ENCODE measurements at places on chromosomes 6 and 20.

DNA sequence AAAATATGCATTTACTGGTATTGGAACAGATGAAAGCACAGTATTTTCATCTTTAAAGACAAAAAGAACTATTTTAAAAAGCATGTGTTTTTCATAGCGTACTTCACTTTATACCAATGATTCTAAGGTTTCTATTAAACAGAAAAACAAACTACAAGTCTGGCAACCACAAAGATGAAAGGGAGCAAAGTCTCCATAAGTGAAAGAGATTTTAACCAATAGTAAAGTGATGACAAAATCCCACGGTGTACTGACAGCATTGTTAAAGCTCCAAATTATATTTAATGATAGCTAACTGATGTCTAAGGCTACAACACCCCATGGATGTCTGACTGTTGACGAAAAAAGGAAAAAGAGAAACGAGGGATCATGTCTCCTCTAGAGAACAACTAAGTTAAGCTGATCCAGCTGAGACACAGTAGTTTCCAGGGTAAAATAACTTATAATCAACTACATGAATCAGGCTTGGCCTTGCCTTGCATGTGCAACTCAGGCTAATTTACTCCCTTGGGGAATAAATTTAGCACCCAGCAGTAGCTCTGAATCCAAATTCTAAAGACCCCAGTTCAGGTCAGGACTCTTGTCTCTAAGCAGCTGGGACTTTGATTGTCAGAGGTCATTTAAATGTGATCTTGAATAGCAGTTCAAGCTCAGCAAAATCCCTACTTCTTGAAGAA lies 56.0 kb upstream of the TAB2 start:
- no peak for DNase-seq
- peaks cover 24% of the 10 kb centered on the region for H3K27me3 ChIP-seq
- H3K27ac ChIP-seq, result no peak overlapping the region
- no peak overlapping the region for H3K4me3 ChIP-seq

DNA sequence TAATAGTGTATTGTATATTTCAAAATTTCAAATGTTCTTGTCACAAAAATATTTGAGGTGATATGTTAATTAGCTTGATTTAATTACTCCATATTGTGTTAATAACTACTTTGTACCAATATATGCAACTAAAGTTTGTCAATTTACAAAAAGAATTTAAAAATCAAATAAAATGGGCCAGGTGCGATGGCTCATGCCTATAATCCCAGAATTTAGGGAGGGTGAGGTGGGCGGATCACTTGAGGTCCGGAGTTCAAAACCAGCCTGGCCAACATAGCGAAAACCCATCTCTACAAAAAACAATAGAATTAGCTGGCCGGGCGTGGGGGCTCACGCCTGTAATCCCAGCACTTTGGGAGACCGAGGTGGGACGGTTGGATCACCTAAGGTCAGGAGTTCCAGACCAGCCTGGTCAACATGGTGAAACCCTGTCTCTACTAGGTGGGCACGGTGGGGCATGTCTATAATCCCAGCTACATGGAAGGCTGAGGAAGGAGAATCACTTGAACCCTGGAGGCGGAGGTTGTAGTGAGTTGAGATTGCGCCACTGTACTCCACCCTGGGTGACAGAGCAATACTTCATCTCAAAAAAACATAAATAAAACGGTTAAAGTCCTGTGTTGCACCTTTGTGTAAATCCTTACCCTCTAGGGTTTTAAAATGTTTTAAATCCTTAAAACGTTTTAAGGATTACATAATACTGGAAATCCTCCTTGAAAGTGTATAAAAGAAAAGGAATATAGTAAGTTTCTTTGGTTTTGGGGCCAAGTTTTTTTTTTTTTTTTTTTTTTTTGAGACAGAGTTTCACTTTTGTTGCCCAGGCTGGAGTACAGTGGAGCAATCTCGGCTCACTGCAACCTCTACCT lies 4.0 kb downstream of the HSPA1B start:
- no peak for DNase-seq
- no peak overlapping the region for H3K27ac ChIP-seq
- H3K4me3 ChIP-seq, result no peak overlapping the region
- peaks cover 7% of the 10 kb centered on the region for H3K36me3 ChIP-seq
- peaks cover 23% of the 10 kb centered on the region for H3K4me1 ChIP-seq

- DNase-seq, result no peak
- H3K36me3 ChIP-seq, result no peaks in the 10 kb centered on the region
- no peak overlapping the region for H3K4me3 ChIP-seq
- no peak overlapping the region for H3K27ac ChIP-seq
- no peaks in the 10 kb centered on the region for H3K27me3 ChIP-seq
These were observed 306.1 kb upstream of the RGS17 start for GRCh38 chr6:153437193-153437592.

- no peak for DNase-seq
- H3K4me3 ChIP-seq, result no peak overlapping the region
- H3K27ac ChIP-seq, result no peak overlapping the region
- no peaks in the 10 kb centered on the region for H3K27me3 ChIP-seq
These were observed 3.9 kb downstream of the ZFP57 start for GRCh38 chr6:29676981-29677601.

DNA sequence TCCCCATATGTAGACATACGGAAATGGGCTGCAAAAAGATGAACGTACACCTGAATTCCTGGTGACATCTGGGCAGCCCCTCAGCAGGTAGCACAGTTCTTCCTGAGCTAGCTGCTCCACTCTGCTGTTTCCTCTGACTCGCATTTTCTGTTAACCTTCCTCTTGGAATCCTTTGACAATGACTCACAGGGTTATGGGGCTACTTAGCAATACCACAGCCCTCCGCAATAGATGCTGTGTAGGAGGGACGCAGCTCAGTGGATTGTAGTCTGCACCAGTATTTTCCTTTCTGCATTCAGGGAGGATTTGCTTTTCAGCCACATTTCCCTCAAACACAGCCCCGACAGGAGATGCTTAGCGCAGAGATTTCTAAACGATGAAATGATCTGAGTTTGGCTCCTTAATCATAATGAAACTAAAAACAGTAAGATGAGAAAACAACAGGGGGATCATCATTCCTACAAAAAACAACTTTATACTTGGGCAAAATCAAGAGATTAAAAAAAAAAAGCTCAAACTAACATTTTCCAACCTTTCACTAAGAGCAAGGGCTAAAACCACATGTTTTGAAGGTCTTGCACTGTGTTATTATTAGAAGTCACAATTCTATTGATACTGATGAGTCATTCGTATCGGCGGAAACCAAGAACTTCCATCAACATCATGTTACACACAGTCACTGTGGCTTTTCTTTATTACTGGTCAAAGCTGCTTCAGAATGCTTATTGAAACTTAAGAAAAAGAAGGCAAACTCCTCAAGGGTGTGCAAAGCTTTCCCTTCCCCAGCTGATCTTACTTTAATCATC lies 12.2 kb downstream of the BACH2 start:
- peaks cover 24% of the 10 kb centered on the region for H3K4me1 ChIP-seq
- no peaks in the 10 kb centered on the region for H3K27me3 ChIP-seq
- DNase-seq, result peak; percentile 89
- H3K36me3 ChIP-seq, result no peaks in the 10 kb centered on the region

GRCh38 chr6:53107091-53107490 lies 41.5 kb downstream of the GCM1 start:
- no peak overlapping the region for H3K4me3 ChIP-seq
- peaks cover 5% of the 10 kb centered on the region for H3K36me3 ChIP-seq
- H3K4me1 ChIP-seq, result peaks cover 18% of the 10 kb centered on the region
- DNase-seq, result peak; percentile 90
- peak overlapping the region; percentile 26 for H3K27ac ChIP-seq
- H3K27me3 ChIP-seq, result no peaks in the 10 kb centered on the region

GRCh38 chr6:165468340-165469235 lies 159.2 kb upstream of the C6orf118 start:
- H3K36me3 ChIP-seq, result no peaks in the 10 kb centered on the region
- H3K4me1 ChIP-seq, result no peaks in the 10 kb centered on the region
- no peaks in the 10 kb centered on the region for H3K27me3 ChIP-seq
- no peak for DNase-seq
- no peak overlapping the region for H3K27ac ChIP-seq

DNA sequence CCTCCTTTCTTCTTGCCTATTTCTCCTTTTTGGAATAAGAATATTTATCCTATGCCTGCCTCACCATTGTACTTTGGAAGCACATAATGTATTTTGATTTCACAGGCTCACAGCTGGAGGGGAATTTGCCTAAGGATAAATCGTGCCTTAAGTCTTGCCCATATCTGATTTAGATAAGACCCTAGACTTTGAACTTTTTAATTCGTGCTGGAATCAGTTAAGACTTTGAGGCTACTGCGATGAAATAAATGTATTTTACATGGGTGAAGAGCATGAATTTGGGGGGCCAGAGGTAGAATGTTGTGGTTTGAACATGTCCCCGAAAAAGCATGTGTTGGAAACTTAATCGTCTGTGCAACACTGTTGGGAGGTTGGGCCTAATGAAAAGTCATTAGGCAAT lies 648.8 kb downstream of the EPHA7 start:
- no peak for DNase-seq
- H3K27me3 ChIP-seq, result no peaks in the 10 kb centered on the region
- no peak overlapping the region for H3K4me3 ChIP-seq
- no peaks in the 10 kb centered on the region for H3K36me3 ChIP-seq
- no peak overlapping the region for H3K27ac ChIP-seq
- no peaks in the 10 kb centered on the region for H3K4me1 ChIP-seq

GRCh38 chr6:27205375-27206278 lies 41.9 kb upstream of the PRSS16 start:
- H3K4me3 ChIP-seq, result peak overlapping the region; percentile 60
- H3K36me3 ChIP-seq, result no peaks in the 10 kb centered on the region
- H3K27me3 ChIP-seq, result peaks cover 9% of the 10 kb centered on the region

GRCh38 chr6:28425944-28426541 lies 17.2 kb downstream of the ZSCAN23 start:
- H3K4me3 ChIP-seq, result no peak overlapping the region
- no peaks in the 10 kb centered on the region for H3K4me1 ChIP-seq
- H3K27ac ChIP-seq, result no peak overlapping the region

GRCh38 chr6:168415993-168416530 lies 24.9 kb upstream of the SMOC2 start:
- H3K27ac ChIP-seq, result no peak overlapping the region
- H3K27me3 ChIP-seq, result no peaks in the 10 kb centered on the region
- H3K36me3 ChIP-seq, result no peaks in the 10 kb centered on the region
- H3K4me3 ChIP-seq, result no peak overlapping the region
- H3K4me1 ChIP-seq, result no peaks in the 10 kb centered on the region

- no peak overlapping the region for H3K27ac ChIP-seq
- peak; percentile 91 for DNase-seq
- H3K27me3 ChIP-seq, result peaks cover 39% of the 10 kb centered on the region
- no peak overlapping the region for H3K4me3 ChIP-seq
- H3K36me3 ChIP-seq, result no peaks in the 10 kb centered on the region
These were observed 93.6 kb downstream of the NCR2 start for GRCh38 chr6:41428996-41429421.

- H3K27ac ChIP-seq, result no peak overlapping the region
- H3K27me3 ChIP-seq, result no peaks in the 10 kb centered on the region
- DNase-seq, result no peak
- H3K4me1 ChIP-seq, result no peaks in the 10 kb centered on the region
These were observed 6.7 kb downstream of the SAYSD1 start for GRCh38 chr6:39108041-39108839.

- no peak for DNase-seq
- H3K36me3 ChIP-seq, result peaks cover 19% of the 10 kb centered on the region
- no peaks in the 10 kb centered on the region for H3K27me3 ChIP-seq
- H3K27ac ChIP-seq, result peak overlapping the region; percentile 67
- H3K4me1 ChIP-seq, result peaks cover 36% of the 10 kb centered on the region
These were observed 116.1 kb upstream of the TRAF3IP2 start for GRCh38 chr6:111721753-111722154.

DNA sequence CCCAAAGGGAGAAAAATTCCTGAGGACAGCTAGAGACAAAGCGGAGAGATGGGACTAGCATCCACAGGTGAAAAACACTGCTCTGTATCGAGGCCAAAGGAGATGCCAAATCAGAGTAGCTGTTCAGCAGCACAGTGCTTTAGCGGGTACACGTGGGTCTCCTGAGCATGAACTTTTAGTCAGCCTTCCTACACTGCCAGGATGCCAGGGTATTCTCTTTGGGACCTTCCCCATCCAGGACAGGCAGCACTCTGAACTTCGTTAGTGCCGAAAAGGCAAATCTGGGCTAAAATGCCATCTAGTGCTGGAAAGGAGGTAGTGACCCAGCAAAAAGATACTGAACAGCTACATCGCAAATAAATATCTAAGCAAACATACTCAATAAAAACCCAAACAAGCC lies 64.9 kb downstream of the C6orf58 start:
- peaks cover 2% of the 10 kb centered on the region for H3K4me1 ChIP-seq
- H3K36me3 ChIP-seq, result no peaks in the 10 kb centered on the region
- H3K27ac ChIP-seq, result no peak overlapping the region

- no peaks in the 10 kb centered on the region for H3K4me1 ChIP-seq
- H3K27ac ChIP-seq, result no peak overlapping the region
- no peaks in the 10 kb centered on the region for H3K36me3 ChIP-seq
These were observed 953.7 kb downstream of the TFAP2A start for GRCh38 chr6:9461188-9461587.

- no peak overlapping the region for H3K27ac ChIP-seq
- H3K36me3 ChIP-seq, result no peaks in the 10 kb centered on the region
- peaks cover 2% of the 10 kb centered on the region for H3K27me3 ChIP-seq
- no peaks in the 10 kb centered on the region for H3K4me1 ChIP-seq
These were observed 71.2 kb downstream of the SIM1 start for GRCh38 chr6:100393493-100393892.

GRCh38 chr6:110329714-110330436 lies 28.3 kb downstream of the METTL24 start:
- no peaks in the 10 kb centered on the region for H3K36me3 ChIP-seq
- H3K4me3 ChIP-seq, result peak overlapping the region; percentile 64
- H3K27me3 ChIP-seq, result no peaks in the 10 kb centered on the region
- DNase-seq, result no peak
- H3K4me1 ChIP-seq, result peaks cover 10% of the 10 kb centered on the region

DNA sequence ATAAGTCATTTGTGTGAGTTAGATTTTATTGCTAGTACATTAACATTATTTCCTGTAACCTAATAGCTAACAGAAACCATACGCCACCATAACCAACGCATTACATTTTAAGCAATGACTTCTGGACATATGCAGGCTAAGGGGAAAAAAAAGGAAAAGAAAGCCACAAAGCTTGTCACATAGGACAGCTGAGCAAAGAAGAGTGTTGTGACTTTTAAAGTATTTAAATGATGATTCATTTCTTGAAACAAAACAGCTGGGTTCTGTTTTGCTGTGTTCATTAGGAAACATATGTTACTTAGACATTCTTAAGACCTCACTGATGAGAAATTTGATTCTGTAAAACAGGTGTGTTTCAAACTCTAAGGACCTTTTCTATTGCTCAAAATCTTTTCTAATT lies 171.4 kb downstream of the COL9A1 start:
- H3K27me3 ChIP-seq, result no peaks in the 10 kb centered on the region
- no peaks in the 10 kb centered on the region for H3K4me1 ChIP-seq
- H3K4me3 ChIP-seq, result no peak overlapping the region

DNA sequence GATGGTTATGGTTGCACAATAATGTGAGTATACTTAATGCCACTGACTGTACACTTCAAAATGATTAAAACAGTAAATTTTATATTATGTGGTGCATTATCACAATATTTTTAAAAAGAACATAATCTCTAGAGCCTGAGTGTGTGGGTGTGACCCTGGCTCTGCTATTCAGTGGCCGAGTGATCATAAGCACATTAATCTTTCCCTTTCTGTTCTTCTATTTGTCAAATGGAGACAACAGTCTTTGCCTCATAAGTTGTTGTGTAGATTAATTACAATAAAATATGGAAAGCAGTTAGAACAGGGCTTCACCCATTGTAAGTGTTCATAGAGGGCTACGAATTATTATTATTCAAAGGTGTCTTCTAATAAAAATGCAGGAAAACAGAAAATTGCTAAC lies 548.6 kb downstream of the HTR1B start:
- no peaks in the 10 kb centered on the region for H3K27me3 ChIP-seq
- no peak for DNase-seq
- H3K4me1 ChIP-seq, result no peaks in the 10 kb centered on the region
- H3K36me3 ChIP-seq, result no peaks in the 10 kb centered on the region

- H3K27me3 ChIP-seq, result no peaks in the 10 kb centered on the region
- no peak overlapping the region for H3K4me3 ChIP-seq
- no peak overlapping the region for H3K27ac ChIP-seq
These were observed 8.8 kb upstream of the MOG start for GRCh38 chr6:29647927-29648642.
